ENCODE measurements at places on chromosomes 6 and 20.

- no peak for DNase-seq
Measured at GRCh38 chr20:51797357-51798025, 4.8 kb downstream of the SALL4 start.

DNA sequence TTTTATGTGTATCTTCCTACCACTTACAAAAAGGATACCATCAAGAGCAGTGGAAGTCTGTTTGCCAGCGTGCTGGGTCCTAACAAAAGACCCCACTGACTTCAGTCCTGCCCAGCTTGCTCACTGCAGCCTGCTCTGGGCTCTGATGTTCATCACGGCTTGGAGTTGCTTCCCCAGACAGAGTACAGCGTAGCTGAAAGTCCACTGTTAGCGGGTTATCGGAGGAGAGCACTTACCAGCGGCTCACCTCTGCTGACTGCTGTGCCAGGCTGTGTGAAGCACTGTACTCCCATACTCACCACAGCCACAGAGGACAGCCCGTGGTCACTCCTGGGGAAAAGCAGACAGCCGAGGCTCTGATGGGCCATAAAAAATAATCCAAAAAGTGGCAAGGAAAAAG, 40.2 kb downstream of the CTCFL start:
- DNase-seq, result no peak

DNA sequence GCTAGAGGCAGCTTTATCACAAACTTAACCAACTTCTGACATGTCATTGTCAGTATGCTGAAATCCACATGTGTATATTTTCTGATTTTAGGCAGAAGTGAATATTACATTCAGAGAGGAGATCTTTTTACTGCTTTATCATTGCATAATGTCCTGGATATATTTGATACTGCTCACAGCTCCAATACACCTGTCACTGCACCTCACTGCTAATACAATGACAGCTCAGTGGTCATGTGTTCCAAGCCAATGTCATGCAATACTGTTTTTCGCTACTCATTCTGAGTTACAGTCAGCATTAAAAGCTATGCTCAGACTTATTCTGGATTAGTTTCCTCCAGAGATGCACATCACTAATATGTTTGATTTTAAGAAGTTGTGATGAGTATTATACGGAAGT, 1604.6 kb downstream of the HACE1 start:
- DNase-seq, result no peak

DNA sequence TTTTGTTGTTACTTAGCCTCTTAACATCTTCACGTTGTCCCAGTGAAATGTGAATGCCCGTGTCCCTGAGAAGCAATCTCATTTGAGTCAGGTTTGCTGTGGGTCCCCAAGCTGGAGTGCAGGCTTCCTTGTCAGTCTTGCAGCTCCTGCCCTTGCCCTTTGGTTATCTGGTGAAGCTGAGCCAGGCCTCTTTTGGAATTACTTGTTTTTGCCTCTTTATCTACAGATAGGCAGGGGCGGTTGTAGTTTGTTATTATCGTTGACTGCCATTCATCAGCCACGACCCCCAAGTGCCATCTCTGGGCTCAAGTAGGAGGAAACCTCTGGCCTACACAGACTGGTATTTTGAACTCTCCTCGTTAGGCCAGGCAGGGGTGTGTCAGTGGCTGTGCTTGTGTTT, 2.2 kb downstream of the TMEM14C start:
- DNase-seq, result no peak

DNA sequence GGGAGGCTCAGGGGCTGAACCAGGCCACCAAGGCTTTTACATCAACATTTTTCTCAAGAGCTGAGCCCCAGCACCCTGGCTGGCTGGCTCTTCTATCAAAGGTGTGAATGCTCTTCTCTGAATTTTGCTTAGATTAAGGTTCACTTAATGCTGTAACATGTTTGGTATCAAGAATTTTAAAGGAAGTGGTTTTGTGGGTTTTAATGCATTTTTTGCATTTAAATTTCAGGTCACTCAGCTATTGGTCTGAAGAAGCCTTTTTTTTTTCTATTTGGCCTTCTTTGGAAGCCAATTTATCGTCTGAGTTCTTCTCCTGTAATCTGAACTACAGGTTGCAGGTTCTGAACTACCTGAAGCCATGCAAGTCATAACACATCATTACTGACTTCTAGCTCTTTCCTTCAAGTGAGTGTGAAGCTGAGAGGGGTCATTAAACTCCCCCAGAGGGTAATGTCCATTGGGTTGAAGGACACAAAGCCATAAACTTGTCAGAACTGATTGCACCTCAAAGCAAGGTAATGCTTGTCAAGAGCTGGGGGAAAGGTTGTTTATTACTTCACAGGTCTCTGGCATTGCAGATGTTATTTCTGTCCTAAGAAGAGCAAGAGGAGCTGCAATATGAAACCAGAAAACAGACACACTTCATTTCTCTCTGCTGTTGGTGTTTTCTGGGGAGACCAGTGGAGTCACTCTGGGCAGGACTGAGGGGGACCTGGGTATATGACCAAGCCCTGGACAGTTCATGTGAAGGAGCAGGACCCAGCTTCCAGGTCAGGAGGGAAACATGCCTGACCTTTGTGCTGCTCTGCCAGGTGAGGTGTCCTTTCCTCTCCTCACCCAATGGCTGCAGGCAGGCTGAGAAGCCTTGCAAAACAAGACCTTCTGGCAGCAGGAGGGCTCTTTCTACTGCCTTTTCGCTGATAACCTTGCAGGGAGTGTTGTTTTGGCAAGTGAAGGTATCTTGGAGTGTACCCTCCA, 26.1 kb upstream of the NEDD9 start:
- no peak for DNase-seq

DNA sequence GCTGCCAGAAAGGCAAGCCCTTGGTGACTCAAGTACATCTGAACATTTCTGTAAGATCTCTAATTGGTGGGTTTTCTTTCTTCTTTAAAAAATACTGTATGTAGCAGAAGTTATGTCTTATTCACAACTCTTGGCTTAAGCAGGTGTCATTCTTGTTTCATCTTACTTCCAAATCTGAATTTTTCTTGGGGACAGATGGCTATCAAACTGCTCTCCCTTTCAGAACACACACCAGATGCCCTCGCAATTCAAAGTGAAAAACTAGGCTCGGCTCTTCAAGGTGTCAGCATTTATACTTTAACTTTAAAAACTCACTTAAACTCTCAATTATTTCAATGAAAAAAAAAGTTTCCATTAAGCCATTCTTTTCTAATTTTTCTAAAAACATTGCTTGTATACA, 49.7 kb downstream of the PAK5 start:
- no peak for DNase-seq

DNA sequence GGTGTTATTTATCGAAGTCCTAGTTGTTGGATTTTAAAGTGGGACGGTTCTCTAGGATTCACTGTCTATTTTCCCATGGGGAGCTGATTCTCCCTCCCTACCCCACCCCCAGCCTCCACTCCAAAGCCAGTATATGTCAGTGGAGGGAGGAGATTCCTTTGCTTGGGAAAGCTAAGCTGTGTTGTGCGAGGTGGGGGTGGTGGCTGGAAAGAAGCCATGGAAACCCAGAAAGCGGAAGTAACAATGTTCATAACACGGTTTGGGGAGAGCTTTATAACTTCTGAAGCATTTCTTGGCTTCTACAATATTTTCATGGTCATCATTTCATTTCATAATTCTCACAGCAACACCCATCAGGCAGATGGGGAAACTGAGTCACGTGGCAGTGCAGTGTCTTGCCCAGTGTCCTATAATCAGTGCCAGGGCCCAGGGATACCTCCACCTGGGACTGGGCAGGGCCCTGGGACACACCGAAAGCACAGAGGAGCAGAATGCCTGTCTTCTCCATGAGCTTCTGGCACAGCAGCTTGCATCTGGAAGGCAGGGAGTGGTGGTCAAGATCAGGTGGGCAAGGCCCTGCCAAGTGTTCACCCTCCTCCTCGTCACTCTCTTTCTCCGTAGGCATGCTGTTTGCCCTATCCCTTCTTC, 4.5 kb downstream of the SUN5 start:
- DNase-seq, result no peak

DNA sequence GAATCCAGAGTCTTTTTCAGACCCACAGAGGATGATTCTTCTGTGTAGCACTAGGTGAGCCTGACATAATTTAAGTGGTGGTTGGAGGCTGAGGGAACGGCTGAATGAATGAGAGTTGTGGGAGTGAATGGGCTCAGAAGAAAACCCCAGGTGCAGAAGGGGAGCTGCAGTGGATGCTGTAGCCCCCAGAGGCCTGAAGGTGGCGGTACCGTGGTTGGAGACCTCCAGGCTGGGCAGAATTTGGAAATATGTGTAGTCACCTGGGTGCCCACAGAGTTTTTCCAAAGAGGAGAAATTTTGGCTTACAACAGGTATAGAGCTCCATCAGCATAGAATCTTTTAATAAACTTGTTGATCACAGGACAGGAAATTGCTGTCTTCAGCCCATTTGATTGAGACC, 6.5 kb upstream of the RAET1G start:
- DNase-seq, result no peak

DNA sequence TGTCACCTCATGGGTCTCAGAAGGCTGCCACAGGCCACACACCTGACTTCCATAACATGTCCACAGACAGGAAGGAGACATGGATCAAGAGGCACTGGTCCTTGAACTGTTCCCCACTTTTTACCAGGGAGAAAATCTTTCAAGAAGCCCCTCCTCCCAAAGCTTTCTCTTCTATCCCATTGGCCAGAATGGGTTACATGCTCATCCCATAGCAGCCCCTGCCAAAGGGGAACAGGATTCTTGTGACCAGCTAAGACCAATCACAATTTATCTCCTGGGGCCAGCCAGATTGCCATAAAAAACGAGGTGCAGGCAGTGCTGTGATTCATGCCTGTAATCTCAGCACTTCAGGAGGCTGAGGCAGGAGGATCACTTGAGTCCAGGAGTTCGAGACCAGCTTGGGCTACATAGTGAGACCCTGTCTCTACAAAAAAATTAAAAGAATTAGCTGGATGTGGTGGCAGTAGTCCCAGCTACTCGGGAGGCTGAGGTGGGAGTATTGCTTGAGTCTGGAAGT, 59.4 kb downstream of the TMEM242 start:
- no peak for DNase-seq

DNA sequence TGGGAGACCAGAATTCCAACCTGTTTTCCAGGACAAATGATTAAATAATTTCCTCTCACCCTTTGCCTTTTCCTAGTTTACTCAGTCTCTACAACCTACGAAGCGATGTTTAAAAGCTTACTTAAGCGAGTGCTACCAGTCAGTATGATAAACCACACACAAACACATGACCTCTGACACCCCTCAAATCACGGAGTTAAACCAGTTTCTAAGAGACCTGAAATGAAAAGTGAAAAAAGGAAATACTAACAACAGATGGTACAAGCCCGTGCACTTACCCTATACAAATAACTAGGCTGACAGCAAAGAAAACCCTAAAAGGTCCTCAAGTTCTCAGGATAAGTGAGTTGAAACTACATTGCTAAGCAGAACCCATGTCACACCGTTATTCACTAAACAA, 7.7 kb downstream of the TNFRSF21 start:
- DNase-seq, result no peak

GRCh38 chr20:62762376-62762775, 33.9 kb upstream of the MRGBP start:
- DNase-seq, result no peak

GRCh38 chr6:15362274-15363160, 116.6 kb downstream of the JARID2 start:
- DNase-seq, result no peak

DNA sequence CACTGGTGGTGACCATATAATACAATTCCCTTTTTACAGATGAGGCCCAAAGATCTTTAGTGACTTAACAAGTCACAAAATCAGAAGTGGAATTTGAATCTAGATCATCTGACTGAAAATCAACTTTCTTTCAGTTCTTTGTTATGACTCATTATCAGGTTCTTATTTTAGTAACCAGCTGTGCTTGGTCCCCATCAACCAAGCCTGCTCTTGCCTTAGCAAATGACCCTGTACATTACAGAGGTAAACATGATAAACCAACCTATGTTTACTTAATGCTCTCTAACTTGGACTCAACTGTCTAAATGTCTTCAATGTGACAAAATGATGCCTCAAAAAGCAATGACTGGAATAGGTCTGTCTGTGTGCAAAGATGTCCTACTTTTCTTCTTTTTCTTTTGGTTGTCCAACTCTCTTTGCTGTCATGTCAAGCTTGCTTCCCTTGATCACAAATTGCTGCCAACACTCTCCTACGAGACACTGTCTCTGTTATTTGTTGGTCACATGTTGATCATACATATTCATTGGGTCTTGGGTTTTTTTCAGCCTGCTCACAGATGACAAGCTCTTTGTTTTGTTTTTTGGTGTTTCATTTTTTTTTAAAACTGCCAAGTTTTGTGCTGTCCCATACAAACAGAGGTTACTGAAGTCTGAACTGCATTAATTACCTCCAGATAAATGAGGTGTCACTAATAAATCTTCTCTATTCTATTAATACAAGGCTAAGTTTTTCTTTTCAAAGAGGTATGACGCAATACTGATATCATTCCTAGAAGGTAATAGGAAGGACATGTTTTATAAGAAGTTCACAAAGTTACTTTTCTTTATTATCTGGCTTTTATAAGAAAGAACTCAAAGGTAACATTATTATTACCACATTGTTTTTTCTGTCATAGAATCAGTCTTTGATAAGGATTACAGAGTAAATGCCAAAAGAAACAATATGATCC, 62.2 kb upstream of the PLN start:
- no peak for DNase-seq

GRCh38 chr6:143575440-143575839, 63.9 kb upstream of the FUCA2 start:
- DNase-seq, result no peak

DNA sequence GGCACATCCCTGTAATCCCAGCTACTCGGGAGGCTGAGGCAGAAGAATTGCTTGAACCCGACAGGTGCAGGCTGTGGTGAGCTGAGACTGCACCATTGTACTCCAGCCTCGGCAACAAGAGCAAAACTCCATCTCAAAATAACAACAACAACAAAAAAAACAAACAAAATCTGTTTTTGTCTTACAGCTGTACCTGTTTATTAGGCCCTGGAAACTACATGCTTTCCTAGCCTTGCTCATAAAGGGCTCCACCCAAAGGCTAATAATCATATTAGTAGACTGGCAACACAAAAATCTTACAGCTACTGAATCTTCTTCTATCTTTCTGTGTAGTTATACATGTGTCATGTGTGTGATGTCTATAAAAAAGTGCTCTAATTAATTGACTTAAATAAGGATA, 503.9 kb upstream of the EYS start:
- no peak for DNase-seq

- no peak for DNase-seq
Measured at GRCh38 chr6:152241013-152241766, 396.0 kb downstream of the SYNE1 start.

DNA sequence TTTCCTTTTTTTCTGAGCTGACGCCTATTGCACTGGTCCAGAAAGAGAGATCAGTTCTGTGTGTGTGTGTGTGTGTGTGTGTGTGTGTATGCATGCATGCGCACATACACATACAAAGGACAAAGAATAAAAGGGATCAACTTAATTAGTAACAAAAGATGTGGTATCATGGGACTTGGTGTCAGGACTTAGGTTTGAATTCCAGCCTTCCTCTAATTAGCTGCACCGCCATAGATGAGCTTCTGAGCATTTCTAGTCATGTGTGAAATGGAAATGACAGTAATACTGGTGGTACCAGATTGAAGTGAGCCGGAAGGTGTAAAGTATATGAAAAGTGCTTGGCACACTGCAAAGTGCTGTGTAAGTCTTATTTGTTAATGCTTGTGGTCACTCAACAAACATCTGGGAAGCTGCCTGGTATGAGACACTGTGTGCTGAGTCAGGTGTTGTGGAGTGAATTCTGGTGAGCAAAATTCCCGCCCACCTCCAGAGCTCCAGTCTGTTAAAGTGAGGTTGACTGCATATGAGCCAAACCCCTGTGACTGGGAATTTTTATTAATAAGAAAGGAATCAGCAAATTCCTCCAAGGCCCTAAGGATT, 12.4 kb downstream of the DAAM2 start:
- DNase-seq, result no peak

- no peak for DNase-seq
Measured at GRCh38 chr6:128365520-128366160, 154.8 kb downstream of the PTPRK start.
